ENCODE measurements at places on chromosomes 3 and 15. TPM values are rescaled to one million over a fixed set of nuclear protein-coding genes. Genes with fewer than 3 reads are reported as not detected.

The CFAP20DC gene
- total RNA-seq: 0.47 TPM

The CFAP100 gene
- not detected for total RNA-seq

The ROBO2 gene
- total RNA-seq: not detected

The NRG4 gene
- total RNA-seq: not detected

The CPEB1 gene
- 0.50 TPM for total RNA-seq

The UBAP1L gene
- 7.8 TPM for total RNA-seq

The COLQ gene
- total RNA-seq: 10.8 TPM

The ARGFX gene
- not detected for total RNA-seq

The TIMP4 gene
- not detected for total RNA-seq

The SLC24A5 gene
- not detected for total RNA-seq

The DNAJB11 gene
- 101 TPM for total RNA-seq

The CACNA2D2 gene
- 2.2 TPM for total RNA-seq

The TRIM42 gene
- not detected for total RNA-seq

The CHRM5 gene
- total RNA-seq: not detected

The SLC9C1 gene
- not detected for total RNA-seq

The CPLX3 gene
- total RNA-seq: not detected

The MRAS gene
- total RNA-seq: 1.6 TPM

The BUB1B gene
- 3.4 TPM for total RNA-seq

The PLA2G4B gene
- 34.8 TPM for total RNA-seq

Measured in T-helper 17 cell (primary cell).